ENCODE measurements at places on chromosomes 12 and 14. TPM values are rescaled to one million over a fixed set of nuclear protein-coding genes. Genes with fewer than 3 reads are reported as not detected.

SIX6 gene
- not detected for total RNA-seq

DNA sequence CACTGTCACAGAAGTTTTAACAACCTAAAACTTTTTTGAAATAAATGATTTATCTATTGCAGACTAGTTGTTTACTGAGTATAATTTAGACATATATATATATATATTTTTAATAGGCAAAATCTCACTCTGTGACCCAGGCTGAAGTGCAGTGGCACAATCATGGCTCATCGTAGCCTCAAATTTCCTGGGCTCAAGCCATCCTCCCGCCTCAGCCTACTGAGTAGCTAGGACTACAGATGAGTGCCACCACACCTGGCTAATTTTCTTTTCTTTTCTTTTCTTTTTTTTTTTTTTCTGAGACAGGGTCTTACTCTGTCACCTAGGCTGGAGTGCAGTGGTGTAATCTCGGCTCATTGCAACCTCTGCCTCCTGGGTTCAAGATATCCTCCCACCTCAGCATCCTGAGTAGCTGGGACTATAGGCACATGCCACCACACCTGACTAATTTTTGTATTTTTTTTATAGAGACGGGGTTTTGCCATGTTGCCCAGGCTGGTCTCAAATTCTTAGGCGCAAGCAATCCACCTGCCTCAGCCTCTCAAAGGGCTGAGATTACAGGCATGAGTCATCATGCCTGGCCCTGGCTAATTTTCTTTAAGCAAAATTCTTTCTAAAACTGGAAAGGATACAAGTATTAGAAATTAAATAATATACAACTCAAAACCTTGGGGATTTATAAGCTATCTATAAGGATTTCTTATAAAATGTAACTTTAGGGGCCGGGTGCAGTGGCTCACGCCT, 23.1 kb downstream of the EEA1 start:
- no peak for DNase-seq

NEMP1 gene
- total RNA-seq: 12.5 TPM

DNA sequence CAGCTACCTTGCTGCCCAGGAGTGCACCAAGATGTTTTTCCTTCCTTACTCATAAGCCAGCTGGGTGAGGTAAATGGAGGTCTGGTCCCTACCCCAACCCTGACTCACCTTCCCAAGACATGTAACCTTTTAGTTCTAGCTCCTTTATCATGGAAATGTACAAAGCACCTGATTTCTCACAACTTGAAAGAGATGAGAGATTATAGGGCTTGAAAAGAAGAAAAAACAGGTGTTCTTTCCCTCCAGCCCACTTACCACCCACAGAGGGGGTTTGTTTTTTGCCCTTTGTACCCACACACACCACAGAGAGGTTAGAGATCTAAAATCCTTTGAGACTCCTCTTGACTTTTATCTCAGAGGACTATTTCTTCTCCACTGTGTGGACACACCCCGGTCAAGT, 21.1 kb downstream of the PLXNC1 start:
- DNase-seq: no peak

ANO2 gene
- total RNA-seq: 7.8 TPM

DNA sequence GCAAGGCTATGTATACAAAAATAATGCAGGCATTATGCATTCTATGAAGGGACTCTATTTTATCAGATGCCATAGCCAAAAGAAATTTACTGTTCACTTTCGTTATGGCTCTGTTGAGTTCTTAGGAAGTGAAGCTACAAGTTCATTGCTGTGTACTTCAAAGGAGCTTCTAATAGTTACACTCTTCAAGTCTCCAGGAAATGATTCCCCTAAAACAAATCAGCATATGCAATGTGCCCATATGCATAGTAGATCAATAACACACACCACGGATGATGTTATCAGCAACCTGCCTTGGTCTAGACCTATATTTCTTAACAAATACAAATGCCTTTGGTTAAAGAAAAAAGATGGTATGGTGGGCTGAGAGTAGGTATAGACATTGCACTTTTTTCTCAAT, 83.4 kb downstream of the AKAP6 start:
- DNase-seq: no peak

PRORP gene
- total RNA-seq: 15.4 TPM

DNA sequence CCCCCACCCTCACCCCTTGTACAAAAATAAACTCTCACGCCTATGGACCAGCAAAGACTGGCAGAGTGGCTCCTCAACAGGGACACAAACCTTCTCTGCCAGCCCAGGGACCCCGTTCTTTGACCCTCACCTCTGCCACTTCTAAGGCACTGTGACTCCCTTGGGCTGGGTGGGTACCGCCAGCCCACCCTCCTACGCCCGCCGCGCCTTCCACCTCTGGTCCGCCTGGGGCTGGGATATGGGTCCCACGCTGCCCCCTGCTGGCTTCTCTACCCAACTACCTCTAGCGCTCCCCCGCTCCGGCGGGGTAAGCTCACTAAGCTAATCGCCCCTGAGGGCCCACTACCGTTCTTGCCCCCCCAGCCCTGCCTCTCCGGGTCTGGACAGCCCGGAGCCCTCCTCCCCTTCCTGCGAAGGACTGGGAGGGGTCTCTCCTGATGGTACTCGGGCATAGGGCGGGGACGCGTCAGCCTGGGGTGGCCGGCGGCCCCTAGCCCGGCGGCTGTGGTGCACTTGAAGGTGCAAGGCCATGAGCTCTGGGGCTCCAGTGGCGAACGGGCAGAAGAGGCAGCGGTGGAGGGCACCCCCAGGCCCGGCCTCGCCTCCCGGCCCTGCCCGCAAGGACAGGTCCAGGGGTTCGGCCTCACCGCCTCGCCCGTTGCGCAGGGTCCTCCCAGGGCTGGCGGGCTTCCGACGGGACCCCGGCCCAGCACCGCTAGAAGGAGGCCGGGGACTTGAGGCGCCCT, 8.1 kb downstream of the ZNF219 start:
- no peak for DNase-seq

IQSEC3 gene
- 2.5 TPM for total RNA-seq

TMEM253 gene
- 0.39 TPM for total RNA-seq

AICDA gene
- 0.20 TPM for total RNA-seq

DNA sequence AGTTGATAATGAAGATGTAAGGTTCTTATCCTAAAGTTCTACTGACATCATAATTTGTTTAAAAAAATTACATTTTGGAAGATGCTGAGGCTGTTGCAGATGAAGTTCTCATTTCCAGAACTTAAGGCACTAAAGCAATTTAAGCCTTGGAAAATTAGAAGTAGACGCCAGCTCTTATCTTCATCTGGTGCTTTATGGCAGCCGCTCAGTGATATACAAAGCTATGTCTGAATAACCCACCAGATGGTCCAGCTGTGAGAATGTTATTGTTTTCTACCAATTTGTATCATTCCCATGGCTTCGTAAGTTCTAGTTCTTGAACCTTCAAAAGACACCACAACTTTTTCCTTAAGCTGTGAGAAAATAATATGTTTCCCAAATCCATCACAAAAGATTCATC, 212.1 kb upstream of the ARID2 start:
- no peak for DNase-seq

SYNE3 gene
- total RNA-seq: 13.9 TPM

GRCh38 chr14:33943096-33943883, 7.6 kb downstream of the EGLN3 start:
- no peak for DNase-seq

DNA sequence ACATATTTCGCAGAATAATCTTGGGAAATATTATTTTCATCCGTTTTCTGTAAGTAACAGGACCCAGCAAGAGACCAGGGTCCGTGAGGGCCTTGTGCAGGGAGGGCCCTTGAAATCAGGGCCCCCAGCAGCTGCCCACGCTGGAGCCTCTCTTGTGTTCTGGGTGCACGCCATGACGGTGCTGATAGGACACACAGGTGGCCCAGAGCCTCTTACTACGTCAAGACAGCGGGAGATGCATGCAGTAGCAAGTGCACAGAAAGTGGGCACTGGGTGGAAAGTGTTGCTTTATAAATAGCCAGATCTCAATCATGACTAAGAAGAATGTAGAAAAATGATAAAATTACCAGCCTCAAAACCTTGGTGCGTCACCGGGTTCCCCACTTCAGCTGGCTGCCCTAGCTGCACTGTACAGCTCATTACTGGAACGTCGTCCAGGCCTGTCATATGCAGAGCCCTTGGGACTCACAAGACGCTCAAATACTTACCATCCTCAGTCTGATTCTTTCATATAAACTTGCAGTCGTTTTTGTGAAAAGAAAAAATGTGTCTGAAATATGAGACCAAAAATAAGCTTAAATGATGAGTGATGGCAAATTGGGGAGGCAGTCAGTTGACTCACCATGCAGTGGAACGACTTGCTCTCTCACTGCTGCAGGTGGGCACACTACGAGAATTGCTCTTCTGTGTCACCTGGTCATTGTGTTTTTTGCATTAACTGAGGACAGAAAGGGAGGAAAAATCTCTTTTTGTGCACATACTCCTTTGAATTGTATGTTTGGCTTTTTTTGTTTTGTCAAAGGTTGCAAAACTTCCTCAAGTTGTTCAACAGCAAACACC, 68.2 kb downstream of the DDX51 start:
- DNase-seq: no peak

- no peak for DNase-seq
These were observed 17.4 kb downstream of the PYGL start for GRCh38 chr14:50926851-50927386.

ORAI1 gene
- 5.6 TPM for total RNA-seq

DNA sequence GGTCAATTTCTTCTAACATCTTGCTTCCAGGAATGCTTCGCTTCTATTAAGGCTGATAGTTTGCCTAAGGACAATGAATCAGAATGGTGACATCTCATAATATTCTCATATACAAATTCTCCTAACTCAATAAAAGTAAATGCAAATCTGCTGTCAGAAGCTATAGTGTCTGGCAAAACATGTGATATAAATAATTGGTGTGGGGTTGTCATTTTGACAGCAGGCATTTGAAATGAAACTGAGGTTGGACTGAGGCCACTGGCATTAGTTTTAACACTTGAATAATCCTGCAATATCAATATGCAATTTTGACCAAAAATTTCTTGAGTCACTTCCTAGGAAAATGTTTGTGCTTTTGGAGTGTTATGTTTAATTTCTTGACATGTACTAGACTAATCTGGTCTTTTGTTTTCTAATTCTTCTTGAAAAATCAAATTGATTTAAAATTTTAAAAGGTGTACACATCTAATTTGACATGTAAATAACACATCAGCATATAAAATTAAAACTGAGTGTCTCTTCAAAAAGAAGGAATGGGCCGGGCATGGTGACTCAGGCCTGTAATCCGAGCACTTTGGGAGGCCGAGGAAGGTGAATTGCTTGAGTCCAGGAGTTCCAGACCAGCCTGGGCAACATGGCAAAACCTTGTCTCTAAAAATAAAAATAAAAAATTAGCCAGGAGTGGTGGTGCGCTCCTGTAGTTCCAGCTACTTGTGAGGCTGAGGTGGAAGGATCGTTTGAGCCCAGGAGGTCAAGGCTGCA, 92.3 kb upstream of the BTG1 start:
- DNase-seq: no peak

DNA sequence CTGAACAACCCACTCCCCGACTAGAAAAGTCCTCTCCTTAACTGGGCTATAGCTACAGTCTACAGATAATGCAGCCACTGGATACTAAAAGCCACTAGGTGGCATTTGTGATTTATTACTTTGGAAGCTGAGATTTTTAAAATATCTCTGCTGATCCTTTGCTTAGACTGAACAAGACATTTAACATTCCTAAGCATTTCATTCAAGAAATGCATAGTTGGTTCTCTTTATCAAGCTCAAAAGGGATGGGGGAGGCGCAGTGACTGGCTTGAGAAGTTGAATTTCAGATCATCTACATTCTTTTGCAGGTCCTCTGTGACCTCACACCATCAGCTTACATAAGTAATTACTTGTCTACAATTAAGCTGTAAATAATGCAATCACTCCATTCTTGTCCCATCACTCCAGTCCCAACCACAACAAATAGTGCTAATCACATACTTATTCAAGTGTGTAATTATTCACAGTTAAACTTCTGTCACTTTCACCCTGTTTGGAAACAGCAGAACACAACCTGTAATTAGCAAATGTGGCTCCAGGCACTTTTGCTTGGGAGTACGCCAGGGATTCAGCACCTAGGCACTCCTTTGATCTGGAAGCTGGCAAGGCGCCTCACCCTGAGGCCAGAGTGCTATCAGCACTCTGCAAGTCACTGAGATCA, 203.6 kb downstream of the NOVA1 start:
- peak; percentile 8 for DNase-seq

CNPY2 gene
- 30.4 TPM for total RNA-seq

- no peak for DNase-seq
These were observed 17.7 kb downstream of the SMIM41 start for GRCh38 chr12:52097045-52097666.

NEK9 gene
- total RNA-seq: 53.5 TPM

- no peak for DNase-seq
These were observed 21.4 kb downstream of the KLRK1 start for GRCh38 chr12:10368206-10369171.

SLC25A29 gene
- total RNA-seq: 24.2 TPM

DNA sequence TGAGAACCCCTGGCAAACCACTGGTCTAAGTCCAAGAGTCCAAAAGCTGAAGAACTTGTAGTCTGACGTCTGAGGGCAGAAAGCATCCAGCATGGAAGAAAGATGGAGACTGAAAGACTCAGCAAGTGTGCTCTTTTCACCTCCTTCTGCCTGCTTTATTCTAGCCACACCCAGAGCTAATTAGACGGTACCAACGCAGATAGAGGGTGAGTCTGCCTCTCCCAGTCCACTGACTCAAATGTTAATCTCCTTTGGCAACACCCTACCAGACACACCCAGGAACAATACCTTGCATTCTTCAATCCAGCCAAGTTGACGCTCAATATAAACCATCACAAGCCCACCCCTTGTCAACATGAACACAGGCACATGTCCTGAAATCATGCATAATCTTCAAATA, 155.1 kb downstream of the CCDC59 start:
- no peak for DNase-seq

- DNase-seq: no peak
These were observed 21.0 kb downstream of the TMTC1 start for GRCh38 chr12:29762637-29763300.

CISTR gene
- not detected for total RNA-seq

- DNase-seq: no peak
These were observed 7.7 kb downstream of the PHETA1 start for GRCh38 chr12:111361073-111361716.

DNA sequence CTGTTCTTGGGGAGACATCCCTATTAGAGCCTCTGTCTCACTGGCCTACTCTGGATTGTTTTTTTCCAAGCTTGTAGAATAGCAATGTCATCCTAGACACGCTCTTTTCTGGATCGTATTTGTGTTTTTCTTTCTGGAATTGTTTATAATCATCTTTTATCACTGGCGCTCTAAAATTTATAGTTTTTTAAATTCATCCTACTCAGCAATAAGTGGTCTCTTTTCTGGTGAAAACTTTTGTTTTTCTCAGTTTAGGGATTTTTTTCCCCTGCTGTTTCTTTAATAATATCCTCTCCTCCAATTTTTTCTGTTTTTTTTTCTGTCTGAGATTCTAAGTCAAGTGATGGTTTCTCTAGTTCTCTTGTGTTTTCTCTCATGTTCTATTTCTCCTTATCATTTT, 25.2 kb downstream of the PDE6H start:
- DNase-seq: no peak
